AG09319 (cell line): ENCODE measurements at places on chromosomes 1 and 21.

DNA sequence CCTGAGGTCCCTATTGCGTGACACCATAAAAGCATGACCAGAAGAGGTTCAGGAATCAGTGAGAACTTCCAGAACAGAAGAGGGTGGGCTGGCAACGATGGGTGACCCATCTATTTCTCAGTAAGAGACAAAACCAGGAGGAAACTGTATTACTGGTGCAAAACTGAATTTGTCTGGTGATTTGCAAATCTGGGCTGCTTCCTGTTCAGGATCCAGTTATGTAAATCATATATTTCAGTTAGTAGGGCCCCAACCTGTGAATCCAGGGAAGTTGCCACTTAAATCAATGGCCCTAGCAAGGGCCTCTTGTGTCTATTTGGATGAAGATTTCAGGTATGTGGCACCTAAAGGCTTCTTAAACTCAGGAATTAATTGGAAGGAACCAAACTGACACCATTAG, 23.1 kb upstream of the SMAP2 start:
- DNase-seq: no peak

GRCh38 chr1:35808450-35809113, 766 bp downstream of the AGO4 start:
- DNase-seq: no peak

DNA sequence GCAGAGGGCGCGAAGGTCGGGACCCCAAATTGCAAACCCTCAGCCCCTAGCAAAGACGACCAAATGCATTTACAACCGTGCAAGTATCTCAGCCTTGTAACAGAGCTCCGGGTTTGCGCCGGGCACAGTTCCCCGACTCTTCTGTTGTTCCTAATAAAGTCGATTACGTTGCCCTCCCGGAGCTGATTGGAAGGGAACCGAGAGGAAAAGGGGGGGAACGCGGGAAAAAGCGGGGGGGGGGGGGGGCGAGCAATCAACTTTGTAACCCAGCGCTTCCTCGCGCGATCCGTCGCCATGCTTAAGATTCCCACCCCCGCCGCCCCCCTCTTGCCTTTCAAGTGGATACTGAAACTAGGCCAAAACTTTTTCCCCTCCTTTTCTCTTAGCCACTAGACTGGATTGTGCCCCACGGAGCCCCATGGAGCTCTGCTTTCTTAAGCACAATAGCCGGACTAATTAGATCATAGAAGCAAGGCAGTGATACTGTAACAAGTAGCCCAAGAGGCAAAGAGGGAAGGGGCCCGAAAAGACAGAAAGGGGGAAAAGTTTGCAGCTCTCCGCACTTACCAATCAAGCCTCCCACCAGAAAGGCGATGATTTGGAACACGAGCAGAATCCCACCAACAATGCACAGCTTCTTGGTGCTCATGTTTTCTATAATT, 565 bp downstream of the WLS start:
- DNase-seq: peak; percentile 70

DNA sequence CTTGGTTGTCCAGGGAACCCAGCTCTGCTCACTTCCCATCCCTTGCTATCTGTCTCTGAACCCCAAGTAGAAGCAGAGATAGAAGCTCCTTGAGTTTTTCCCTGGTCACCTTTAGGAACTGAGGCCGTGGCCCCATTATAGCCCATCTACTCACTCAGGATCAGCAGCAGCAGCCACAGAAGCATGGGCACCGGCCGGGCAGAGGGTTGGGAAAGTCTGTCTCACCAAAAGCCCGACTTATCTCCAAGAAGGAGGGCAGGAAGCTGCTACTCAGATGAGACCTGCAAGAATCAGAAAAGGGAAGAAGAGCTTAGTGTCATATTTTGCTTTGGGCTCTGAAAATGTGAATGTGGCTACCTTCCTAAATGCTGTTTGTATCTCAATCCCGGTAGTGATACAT, 264 bp downstream of the FCRL3 start:
- DNase-seq: no peak

DNA sequence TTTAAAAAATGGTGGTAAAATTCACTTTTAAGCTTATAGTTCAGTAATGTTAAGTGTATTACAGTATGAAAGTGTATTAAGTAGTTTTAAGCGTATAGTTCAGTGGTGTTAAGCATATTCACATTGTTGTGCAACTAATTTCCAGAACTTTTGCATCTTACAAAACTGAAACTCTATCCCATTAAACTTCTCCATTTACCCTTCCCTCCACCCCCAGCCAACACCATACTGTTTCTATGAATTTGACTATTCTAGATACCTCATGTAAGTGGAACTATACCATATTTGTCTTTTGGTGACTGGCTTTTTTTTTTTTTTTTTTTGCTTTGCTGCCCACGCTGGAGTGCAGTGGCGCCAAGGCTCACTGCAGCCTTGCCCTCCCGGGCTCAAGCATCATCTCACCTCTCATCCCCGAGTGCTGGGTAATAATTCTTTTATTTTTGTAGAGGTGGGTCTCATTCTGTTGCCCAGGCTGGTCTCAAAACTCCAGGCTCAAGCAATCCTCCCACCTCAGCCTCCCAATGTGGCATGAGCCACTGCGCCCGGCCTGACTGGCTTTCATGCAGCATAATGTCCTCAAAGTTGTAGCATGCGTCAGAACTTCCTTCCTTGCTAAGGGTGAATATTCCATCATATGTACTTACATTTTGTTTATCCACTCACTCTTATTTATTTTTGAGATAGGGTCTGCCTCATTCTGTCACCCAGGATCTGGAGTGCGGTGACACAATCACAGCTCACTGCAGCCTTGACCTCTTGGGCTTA, 45.1 kb upstream of the BMP8B start:
- no peak for DNase-seq

DNA sequence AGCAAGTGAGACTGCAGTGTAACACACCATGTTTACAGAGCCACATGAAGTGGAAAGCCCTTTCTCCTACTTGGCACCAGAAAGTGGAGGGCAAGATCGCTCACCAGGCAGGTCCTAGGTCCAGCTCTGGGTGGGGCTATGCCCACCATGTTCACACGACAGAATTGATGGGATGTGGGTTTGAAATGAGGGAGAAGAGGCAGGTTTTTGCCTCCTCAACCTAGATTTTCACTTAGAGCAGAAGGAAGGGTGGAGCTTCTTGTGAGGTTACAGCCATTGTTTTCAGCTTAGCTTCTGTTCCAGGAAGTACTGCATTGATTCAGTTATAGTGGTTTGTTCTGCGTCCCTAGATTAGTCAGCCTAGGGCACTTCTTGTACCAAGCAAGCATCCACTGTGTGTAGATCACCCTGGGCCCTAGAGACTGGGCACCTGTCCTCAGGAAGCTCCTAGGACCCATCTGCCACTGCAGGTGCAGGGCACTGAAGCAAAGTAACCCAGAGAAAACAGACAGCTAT, 2.3 kb downstream of the CD53 start:
- no peak for DNase-seq
